ENCODE measurements at places on chromosomes 3 and 15.

DNA sequence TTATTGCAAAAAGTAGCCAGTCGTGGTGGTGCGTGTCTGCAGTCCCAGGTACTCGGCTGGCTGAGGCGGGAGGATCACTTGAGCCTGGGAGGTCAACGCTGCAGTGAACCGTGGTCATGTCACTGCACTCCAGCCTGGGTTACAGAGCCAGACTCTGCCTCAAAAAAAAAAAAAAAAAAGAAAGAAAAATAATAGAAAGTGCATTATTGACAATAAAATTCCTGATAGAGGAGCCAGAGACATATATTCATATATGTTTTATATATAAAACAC is 43.6 kb upstream of the PYDC2 start:
- DNase-seq: no peak

DNA sequence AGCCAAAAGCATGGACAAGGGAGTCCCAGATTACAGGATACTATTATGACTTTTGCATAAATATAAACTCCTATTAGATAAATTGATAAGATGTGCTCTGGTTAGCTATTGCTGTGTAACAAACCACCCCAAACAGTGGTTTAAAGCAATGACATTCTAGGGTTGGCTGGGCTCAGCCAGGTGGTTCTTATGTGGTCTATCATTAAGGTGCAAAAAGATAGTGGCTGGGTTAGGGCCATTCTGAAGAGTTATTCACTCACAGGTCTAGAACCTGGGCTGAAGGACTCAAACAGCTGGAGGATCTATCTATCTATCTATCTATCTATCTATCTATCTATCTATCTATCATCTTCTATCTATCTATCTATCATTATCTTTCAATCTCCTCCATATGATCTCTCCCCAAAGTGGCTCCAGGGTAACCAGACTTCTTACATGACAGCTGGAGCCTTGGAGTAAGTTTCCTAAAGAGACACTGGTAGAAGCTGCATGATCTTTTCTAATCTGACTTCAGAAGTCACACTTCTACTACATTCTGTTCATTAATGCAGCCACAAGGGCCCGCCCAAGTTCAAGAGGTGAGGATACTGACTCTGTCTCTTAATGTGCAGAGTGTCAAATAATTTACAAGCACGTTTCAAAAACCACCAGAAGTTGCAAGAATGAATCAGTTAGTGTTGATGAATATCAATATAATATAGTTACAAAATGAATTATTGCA is 74.9 kb upstream of the XCR1 start:
- DNase-seq: no peak

DNA sequence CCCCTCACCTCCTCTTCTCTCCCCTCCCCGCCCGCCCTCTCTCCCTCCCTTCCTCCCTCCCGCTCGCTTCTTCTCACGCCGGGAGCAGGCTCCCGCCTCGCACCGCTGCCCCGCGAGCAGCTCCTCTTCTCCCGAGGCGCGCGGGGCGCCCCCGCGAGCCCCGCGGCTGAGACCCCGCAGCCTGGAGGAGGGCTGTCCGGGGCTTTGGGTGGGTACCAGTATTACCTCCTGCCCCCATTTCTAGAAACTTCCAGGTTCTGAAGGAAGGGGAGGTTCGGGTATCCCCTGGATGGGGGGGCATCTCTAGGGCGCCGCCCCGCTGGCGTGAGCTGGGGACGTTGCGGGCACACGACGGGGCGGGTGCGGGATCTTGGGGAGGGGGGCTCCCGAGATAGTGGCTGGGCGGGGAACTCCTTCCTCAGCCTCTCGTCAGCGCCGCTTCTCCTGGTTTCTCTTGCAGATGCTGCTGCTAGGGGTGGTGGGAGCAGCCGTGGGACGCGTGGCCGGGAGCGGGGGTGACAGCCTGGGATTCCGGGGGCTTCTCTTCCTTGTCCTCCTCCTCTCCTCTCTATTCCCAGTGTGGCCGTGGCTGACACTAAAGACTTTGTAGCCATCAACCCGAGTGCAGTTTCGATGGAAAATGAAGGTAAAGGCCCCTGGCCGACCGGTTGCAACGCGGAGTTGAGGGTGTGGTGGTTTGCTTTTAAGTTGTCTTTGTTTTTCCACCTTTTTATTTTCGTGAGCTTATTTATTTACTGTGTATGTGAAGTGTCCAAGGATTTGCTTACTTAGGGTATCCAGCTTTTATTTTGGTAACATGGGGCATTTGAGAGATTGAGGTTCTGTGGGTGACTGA is 474 bp downstream of the ATP2C1 start:
- DNase-seq: peak; percentile 66

- DNase-seq: no peak
Observed at GRCh38 chr3:58534592-58535494, 2.1 kb downstream of the ACOX2 start.

GRCh38 chr3:135621184-135621920 is 344.2 kb upstream of the PPP2R3A start:
- no peak for DNase-seq

DNA sequence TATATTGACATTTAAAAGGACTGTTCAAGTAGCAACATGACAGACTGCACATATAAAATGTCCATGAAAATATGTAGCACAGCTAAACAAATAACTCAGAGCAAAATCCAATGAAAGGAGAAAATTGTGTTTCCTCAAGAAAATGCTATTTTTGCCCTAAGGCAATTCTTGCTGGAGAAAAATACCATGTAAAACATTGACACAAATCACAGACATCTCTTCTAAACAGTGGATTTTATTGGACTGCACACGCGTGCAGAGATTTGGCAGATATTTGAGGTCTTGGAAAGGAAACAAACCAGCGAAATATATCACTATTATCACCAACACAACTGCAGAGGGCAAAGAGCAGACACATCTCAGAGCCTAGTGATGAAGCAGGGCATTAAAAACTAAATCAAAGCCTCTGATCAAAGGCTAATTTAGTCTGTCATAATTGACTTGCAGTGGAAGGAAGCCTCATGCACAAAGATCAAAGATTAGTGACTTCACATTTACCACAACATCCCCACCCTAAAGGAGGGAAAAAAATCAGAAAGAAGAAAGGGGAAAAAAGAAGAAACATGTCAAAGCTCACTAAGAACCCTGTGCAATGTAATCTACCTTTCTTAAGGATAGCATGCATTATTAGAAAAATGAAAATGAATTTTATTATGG is 52.4 kb downstream of the CHL1 start:
- no peak for DNase-seq

DNA sequence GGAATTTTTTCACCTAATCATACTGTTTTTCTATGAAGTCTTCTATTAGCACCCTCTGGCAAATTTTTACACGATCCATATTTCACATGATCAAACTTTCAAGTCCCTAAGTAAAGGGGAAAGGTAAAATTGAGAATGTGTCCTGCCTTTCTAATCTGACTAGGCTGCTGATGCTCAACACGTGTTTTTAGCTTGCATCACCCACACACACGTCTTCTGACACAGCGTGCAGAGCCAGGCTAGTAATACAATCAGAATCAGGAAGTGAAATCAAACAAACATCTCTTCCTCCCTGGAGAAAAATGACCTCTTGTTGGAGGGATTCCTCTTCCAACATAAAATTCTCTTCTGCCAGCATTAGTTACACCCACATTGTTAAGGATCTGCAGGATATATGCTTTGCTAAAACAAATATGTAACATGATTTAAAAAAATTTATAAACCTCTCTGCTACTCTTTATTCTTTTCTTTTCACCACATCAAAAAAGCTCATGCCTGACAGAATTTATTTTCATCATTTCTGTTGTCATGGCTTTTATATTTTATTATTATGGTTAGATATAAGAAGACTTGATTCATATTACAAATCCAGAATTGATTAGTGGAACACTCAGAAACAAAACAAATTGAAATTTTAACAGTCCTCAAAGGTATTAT is 122.4 kb downstream of the RAP2B start:
- peak; percentile 21 for DNase-seq

DNA sequence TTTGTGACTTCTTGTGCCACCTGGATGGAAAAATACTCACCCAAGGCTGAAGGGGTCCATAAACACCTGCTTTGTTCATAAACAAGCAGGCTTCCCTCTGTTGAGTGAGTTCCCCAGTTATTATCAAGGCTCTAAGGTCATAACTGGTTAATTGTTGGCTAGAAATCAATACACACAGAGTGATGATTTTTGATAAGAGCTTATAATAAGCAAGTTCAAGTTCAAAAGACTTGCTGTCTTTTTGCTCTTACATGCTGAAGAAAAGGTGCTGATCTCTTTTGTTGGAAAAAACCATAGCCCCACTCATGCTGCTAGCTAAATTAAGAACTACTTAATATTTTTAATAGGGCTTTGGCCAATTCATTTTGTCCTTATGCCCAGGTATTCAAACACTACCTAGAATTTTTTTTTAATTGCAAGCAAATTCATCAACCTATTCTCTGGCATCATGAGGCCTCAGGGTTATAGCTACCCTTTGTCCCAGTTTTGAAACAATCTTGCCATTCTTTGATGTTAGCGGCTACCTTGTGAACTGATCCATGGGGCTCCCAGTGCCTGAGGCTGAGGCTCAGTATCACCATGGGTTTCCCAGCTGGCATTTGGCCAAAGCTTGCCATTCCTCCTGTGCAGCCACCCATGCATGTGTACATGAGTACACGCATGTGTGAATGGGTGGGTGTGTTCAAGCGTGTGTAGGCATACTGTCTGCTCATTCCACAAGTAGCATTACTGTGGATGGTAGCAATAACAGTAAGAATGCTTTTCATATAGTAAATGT is 127.6 kb upstream of the LPP start:
- no peak for DNase-seq

DNA sequence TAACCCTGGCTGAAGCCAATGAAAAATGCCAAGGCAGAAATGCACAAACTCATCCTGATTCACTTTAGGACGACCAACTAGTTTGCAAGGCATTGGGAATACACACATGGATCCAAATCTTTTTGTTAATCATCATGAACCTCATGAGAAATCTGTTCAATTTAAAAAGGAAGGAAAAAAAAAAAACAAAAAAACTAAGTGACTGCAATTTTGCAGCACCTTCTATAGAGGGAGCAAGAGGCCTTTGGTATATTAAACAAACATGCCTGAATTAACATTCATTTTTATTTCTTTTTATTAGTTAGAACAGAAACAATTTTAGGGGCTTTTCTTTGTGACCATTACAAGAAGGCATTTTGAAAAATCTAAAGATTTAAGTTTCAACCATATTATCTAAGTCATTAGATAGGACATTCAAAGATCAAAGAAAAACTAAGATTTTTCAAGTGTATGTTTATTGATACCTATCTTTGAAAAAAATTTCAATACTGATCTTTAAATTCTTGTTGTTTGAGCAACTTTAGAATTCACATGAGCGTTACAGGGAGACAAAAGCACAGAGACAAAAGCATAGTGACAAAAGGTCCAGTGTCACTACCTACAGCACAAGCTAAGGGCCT is 182.4 kb downstream of the CBLB start:
- no peak for DNase-seq

GRCh38 chr3:58492494-58492905 is 604 bp downstream of the KCTD6 start:
- DNase-seq: no peak

- no peak for DNase-seq
Observed at GRCh38 chr3:65796676-65797075, 242.0 kb downstream of the MAGI1 start.

GRCh38 chr3:194953291-194953690 is 267.6 kb downstream of the FAM43A start:
- DNase-seq: no peak

DNA sequence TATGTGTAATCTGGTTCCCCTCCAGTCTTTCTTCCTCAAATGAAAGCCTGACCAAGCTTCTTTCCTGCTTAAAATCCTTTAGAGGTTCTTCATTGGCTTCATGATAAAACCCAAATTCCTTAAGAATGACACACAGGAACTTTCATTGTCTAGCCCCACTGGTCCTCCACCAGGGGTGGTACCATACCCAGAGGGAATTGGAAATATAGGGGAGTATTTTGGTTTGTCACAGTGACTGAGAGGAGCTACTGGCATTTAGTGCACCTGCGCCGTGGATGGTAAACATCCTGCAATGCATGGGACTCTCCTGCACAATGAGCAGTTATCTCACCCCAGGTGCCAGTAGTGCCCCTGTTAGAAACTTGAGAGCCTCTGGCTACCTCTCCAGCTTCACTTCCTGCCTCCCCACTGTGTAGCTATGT is 10.8 kb downstream of the ZWILCH start:
- no peak for DNase-seq

DNA sequence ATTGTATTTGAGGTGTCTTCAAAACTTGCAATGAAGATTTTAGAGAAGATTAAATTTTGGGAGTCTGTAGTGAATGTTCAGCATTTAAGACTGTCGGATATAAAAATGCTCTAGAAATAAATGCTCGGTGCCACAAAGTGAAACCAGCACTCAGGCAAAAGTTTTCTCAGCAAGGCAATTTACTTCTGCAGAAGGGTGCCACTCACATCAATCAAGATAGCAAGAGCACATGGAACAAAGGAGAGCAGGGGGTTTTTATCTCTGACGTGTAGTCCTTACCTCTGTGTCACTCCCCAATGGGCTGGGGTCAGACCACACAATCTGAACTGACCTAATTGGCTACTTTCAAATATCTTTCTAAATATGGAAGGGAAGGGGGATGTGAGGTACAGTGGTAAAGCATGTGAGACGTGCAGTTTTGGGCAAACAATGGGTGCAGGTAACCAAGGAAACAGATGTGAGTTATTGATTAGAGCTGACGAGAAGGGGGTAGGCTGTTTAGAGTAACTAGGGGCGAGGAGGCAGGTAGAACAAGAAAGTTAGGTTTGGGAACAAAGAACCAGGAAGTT is 23.4 kb upstream of the FXR1 start:
- no peak for DNase-seq

GRCh38 chr15:89514596-89515406 is 18.4 kb upstream of the RHCG start:
- DNase-seq: no peak

DNA sequence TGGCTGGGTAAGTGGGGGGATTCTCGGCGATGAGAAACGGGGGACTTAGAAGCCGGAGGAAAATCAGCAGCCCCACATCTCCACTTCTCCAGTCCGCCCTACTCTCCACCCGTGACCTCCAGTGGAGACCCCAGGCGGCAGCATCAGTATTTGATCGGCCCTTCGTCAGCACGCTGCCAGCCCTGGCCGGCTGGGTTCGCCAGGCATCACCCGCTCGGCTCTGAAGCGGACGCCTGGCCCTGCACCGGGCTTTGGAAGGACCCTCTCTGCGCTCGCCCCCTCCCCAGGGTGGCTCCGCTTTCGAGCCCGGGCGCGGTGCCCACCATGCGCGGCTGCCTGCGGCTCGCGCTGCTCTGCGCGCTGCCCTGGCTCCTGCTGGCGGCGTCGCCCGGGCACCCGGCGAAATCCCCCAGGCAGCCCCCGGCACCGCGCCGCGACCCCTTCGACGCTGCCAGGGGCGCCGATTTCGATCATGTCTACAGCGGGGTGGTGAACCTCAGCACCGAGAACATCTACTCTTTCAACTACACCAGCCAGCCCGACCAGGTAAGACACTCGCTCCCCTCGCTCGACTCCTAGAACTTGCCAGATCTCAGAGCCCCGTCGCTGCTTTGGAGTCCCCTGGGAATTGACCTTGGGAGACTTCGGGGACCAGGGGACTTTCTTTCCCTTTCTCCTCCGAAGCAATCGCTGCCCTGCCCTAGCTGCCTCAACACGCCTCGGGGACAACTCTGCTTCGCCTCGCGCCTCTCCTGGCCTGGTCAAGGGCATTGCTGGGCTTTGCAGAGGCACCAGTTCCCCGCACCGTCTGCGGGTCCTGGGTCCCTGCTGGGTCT is 561 bp downstream of the SIDT1 start:
- peak; percentile 44 for DNase-seq

Data from midbrain (tissue), 1 donor.